ENCODE measurements at places on chromosomes 1 and 21.

GRCh38 chr1:214492401-214493075 is 58.9 kb downstream of the PTPN14 start:
- no peak for DNase-seq

DNA sequence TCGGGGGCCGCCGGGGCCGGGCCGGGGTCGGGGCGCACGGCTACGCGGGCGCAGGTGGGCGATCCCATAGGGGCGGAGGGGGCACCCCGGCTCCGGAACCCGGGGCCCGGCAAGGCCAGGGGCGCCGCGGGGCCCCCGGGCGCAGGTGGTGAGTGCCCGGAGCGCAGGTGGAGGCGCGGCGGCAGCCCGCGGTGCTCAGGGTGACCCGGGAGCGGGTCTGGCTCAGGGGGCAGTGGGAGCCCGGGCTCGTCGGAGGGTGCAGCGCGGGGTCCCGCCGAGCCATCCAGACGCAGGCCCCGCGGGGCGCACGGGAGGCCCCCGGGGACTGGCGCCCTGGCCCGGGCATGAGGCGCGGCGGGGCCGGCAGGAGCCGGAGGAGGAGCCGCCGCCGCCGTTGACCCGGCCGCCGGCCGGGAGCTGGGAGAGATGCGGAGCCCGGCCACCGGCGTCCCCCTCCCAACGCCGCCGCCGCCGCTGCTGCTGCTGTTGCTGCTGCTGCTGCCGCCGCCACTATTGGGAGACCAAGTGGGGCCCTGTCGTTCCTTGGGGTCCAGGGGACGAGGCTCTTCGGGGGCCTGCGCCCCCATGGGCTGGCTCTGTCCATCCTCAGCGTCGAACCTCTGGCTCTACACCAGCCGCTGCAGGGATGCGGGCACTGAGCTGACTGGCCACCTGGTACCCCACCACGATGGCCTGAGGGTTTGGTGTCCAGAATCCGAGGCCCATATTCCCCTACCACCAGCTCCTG is 489 bp downstream of the CELSR2 start:
- no peak for DNase-seq

GRCh38 chr21:36624105-36624504 is 74.8 kb upstream of the SIM2 start:
- DNase-seq = no peak

DNA sequence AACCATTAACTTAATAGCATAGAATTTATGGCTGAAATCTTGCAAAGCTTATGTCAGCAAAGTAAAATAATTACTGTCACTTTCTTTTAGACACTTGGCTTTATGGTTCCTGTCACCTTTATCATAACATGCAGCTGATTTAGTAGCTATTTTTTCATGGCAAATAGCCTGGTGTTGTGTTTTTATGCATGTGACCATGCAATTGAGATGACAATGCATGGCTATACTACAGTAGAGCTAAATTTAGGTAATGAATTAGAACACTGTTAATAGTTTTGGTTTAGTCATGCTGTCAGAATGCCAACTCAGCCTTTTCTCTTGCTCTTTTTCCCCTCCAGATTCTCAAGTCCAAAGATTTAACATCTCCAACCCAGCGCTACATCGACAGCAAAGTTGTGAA is 88.6 kb downstream of the TGFB2 start:
- no peak for DNase-seq

GRCh38 chr1:207883660-207884250 is 27.2 kb downstream of the CD34 start:
- DNase-seq = no peak

Data from stimulated activated CD4-positive, alpha-beta T cell treated with anti-CD3 and anti-CD28 coated beads, TNF-alpha, amount 100 ng/mL, for 4 hours (primary cell).